Dermis lymphatic vessel endothelial cell (primary cell): ENCODE measurements at places on chromosomes 3 and 15. TPM values are rescaled to one million over a fixed set of nuclear protein-coding genes. Genes with fewer than 3 reads are reported as not detected.

The AQP9 gene
- not detected in 2 replicates for total RNA-seq

The CIB2 gene
- total RNA-seq: 1.2 and 3.9 TPM in 2 replicates

The NR1I2 gene
- total RNA-seq: not detected in 2 replicates

The GABRR3 gene
- total RNA-seq: not detected in 2 replicates

The GABRG3 gene
- total RNA-seq: not detected in 2 replicates

The ASB14 gene
- not detected in 2 replicates for total RNA-seq

The CP gene
- total RNA-seq: under 0.01 and 0.54 TPM in 2 replicates

The USP13 gene
- 33.7 and 47.4 TPM in 2 replicates for total RNA-seq

The SKOR1 gene
- 0.09 and 0.11 TPM in 2 replicates for total RNA-seq

The CILP gene
- under 0.01 TPM in 1 of 2 replicates, not detected in the other for total RNA-seq

The CEP152 gene
- 1.1 and 1.6 TPM in 2 replicates for total RNA-seq

The GHSR gene
- not detected in 2 replicates for total RNA-seq

The B2M gene
- 2,829 and 3,073 TPM in 2 replicates for total RNA-seq

The NPAP1 gene
- total RNA-seq: not detected in 2 replicates

The RASGRF1 gene
- total RNA-seq: 0.98 and 2.9 TPM in 2 replicates

The MINDY2 gene
- 12.7 and 13.2 TPM in 2 replicates for total RNA-seq

The CTSH gene
- 74.9 and 95.2 TPM in 2 replicates for total RNA-seq

The C3orf49 gene
- total RNA-seq: not detected in 2 replicates

The DNAJA4 gene
- total RNA-seq: 0.86 and 1.3 TPM in 2 replicates

The GP9 gene
- total RNA-seq: 0.11 TPM in 1 of 2 replicates, not detected in the other

The ALS2CL gene
- total RNA-seq: 4.0 and 7.0 TPM in 2 replicates

The MASP1 gene
- under 0.01 and 0.43 TPM in 2 replicates for total RNA-seq

The CD86 gene
- not detected in 2 replicates for total RNA-seq

The FYCO1 gene
- 11.0 and 11.3 TPM in 2 replicates for total RNA-seq

The ILDR1 gene
- not detected in 2 replicates for total RNA-seq

The UROC1 gene
- under 0.01 TPM in 1 of 2 replicates, not detected in the other for total RNA-seq

The ZNF80 gene
- not detected in 2 replicates for total RNA-seq

The NUTM1 gene
- not detected in 2 replicates for total RNA-seq

The TRAIP gene
- total RNA-seq: 1.1 and 1.2 TPM in 2 replicates
